Activated CD4-positive, CD25-positive, alpha-beta regulatory T cell treated with anti-CD3 and anti-CD28 coated beads, Interleukin-2, amount 50 U/mL, for 16 hours (primary cell): ENCODE measurements at places on chromosomes 1 and 21.

- DNase-seq = no peak
Observed at GRCh38 chr1:177413982-177414596, 243.3 kb downstream of the BRINP2 start.

GRCh38 chr1:227961651-227962466, 14.1 kb upstream of the WNT9A start:
- no peak for DNase-seq

- no peak for DNase-seq
Observed at GRCh38 chr1:108646265-108646647, 14.6 kb downstream of the HENMT1 start.

DNA sequence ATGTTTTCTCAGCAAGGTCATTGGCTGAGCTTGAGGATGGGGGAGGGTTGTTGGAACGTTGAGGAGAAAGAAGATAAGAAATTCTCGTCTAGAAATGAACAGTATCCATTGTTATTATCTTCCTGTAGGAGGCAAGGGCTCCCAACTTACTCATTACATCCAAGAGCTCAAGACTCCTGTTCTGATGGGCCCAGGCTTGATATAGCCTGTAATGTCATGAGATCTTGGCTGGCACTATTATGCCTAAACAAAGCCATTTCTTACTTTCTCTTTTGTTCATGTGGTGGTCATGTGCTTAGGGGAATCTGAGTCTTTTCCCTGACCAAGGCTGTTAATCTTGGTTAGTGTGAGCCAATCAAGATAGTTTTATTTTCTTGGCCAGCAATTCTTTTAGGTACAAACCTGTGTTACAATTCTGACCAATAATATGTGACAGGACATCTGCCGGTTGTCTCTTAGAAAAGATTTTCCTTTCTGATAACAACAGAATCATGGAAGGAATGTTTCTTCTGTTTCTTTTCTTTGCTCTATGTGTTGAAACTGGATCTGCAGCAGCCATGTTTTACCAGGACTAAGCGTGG, 15.2 kb upstream of the IGSF3 start:
- DNase-seq = no peak

- no peak for DNase-seq
Observed at GRCh38 chr1:96538883-96539282, 182.7 kb upstream of the PTBP2 start.

GRCh38 chr1:6554031-6554906, at the start of gene NOL9:
Gene NOL9 (minus strand): TSS chr1:6554513. CDS start chr1:6554502, 11 bp downstream.
- DNase-seq = peak; percentile 88

DNA sequence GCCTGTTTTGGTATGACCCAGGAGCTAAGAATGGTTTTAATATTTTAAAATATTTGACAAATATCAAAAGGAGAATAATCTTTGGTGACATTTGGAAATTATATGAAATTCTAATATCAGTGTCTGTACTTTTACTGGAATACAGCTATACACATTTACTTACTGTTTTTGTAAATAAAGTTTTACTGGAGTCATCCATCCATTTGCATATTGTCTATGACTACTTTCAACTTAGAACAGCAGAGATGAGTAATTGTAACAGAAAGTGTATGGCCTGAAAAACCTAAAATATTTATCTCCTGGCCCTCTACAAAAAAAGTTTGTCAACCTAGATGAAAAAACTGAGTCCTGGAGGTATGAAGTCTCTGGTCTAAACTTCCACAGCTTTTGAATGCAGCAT, 5.8 kb upstream of the MAP3K7CL start:
- DNase-seq = no peak

GRCh38 chr1:180246579-180246978, 16.5 kb downstream of the LHX4 start:
- DNase-seq = no peak

GRCh38 chr1:29900712-29901111, 664.4 kb downstream of the PTPRU start:
- no peak for DNase-seq

DNA sequence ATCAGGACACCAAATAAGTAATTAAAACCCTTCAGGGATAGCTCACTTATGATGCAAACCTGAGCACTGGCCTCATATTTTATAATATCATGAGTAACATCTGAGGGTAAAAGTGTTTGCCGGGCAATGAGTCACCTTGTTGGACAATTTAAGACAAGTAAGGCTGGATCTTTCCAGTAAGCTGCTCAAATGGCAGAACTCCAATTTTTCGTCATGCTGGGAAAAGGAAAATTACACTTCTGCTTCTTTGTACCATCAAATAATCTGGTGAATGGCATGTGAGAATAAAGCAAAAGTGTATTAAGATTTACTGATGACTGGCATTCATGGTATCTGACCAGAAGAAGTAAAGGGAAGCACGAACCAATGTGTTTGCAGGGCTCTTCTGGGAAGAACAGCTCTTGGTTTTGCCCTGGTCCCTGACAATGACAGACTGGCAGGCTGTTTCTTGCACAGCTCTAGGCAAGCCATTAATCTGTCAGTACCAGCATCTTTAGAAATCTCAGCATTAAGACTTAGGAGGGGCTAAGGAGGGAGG, 392.2 kb downstream of the VAV3 start:
- no peak for DNase-seq

DNA sequence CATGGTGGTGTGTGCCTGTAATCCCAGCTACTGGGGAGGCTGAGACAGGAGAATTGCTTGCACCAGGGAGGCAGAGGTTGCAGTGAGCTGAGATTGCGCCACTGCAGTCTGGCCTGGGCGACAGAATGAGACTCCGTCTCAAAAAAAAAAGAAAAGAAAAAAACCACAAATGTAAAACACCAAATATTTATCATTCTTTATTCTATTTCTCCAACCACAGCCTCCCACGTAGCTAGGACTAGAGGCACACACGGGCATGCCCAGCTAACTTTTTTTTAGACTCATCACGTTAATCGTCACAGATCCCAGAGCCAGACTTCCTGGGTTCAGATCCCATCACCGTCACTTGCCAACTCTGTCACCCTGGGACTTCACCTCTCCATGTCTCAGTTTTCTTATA, 13.5 kb downstream of the DNAJC16 start:
- DNase-seq = no peak

GRCh38 chr1:193111641-193112090, 6.5 kb upstream of the GLRX2 start:
- no peak for DNase-seq

DNA sequence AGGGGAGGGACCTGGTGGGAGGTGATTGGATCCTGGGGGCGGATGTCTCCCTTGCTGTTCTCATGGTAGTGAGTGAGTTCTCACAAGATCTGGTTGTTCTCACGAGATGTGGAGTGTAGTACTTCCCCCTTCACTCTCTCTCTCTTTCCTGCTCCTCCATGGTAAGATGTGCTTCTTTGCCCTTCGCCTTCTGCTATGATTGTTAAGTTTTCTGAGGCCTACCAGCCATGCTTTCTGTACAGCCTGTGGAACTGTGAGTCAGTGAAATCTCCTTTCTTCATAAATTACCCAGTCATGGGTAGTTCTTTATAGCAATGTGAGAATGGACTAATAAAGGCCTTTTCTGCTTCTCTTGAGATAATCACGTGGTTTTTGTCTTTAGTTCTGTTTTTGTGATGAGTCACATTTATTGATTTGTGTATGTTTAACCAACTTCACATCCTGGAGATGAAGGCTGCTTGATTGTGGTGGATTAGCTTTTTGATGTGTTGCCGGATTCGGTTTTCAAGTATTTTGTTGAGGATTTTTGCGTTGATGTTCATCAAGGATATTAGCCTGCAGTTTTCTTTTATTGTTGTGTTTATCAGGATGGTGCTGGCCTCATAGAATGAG, 45.5 kb downstream of the RABGAP1L start:
- DNase-seq = no peak

- no peak for DNase-seq
Observed at GRCh38 chr1:53270873-53271272, 32.6 kb upstream of the MAGOH start.

GRCh38 chr1:116328671-116329070, 44.4 kb upstream of the ATP1A1 start:
- DNase-seq = no peak

DNA sequence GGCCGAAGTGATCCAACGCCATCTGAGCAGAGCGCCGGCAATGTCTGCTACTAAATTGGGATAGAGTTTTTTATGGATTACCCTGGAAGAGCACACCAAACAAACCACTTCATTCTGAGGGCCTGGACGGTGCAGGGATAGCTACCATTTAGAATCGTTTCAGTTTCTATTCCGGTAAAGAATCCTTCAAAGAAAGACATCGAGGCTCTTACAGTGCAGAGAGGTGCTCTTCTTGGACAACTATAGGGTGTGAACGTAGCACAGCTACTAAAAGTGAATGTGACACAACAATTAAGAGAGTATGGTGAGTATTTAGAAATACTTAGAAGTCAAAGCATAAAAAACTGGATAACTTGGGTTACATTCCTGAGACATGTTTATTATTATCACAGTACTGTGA, 16.1 kb downstream of the HIVEP3 start:
- no peak for DNase-seq

DNA sequence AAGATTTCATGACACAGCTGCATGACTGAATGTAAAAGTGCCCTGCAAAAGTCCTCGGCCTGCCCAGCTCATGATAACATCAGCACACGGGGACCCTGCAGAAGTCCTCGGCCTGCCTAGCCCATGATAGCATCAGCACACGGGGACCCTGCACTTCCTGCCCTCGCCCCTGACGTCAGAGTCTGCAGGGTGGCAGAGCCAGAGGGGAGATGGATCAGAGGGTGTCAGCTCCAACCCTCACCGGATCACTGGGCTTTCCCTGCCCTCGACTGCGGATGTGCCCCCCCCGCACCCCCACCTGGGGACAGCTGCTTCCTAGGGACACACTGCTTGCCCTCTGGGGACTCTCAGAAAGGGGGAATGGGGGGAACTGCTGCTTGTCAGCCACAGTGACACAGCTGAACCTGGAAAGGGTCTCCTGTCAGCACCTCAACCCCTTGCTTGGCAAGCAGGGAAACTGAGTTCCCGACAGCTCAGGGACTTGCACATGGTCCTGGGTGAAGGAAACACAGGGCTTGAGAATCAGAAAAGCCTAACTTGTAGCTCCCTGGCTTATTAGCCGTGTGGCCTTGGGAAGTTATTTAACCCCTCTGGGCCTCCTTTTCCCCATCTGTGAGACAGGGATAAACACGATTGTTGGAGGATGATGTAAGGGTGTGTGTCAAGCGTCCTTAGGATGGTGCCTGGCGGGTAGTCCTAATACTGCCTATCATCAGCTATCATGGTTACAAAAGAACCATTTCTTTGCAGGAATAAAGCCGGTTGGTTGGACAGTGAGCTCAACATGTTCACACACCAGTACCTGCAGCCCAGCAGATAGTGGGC, 8.3 kb upstream of the MIIP start:
- DNase-seq = no peak

- no peak for DNase-seq
Observed at GRCh38 chr1:2031546-2032540, 12.7 kb downstream of the GABRD start.

GRCh38 chr1:119806489-119806888, 4.8 kb downstream of the REG4 start:
- no peak for DNase-seq

DNA sequence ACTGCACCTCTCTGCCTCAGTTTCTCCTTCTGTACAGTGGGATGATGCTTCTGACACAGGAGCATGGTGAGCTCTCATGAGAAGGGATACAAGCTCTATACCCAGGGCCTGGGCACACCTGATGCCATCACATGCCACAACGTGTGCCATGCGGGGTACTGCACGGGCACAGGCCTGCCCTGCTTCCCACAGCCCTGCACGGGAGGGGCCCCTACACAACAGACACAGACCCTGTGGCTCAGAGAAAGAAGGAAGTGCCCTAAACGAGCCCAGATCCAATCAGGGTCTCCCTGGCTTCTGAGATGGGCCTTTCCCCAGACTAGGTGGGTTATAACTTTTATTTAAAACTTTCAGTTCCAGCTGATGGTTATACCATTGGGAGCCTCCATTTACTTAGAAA, 24.6 kb downstream of the C2CD2 start:
- no peak for DNase-seq

DNA sequence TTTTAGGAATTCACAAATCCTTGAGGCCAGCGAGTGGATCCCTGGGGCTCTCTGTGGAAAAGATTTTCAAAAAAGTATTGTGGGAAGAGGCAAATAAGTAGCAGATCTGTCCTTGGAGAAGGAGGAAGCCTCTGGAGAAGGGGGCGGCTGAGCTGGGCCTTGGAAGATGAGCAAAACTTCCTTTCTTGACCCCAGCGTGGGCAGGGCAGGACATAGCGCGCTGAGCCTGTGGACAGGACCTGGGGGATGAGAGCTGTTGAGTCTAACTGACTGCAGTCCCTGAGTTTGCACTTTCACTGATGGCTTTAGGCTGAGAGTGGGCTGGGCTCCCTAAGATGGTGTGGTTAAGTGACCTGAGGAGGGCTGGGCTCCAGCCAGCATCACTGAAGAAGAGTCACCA, 170.2 kb upstream of the GALNT2 start:
- DNase-seq = no peak

GRCh38 chr1:210582205-210582970, 253.7 kb downstream of the HHAT start:
- no peak for DNase-seq

DNA sequence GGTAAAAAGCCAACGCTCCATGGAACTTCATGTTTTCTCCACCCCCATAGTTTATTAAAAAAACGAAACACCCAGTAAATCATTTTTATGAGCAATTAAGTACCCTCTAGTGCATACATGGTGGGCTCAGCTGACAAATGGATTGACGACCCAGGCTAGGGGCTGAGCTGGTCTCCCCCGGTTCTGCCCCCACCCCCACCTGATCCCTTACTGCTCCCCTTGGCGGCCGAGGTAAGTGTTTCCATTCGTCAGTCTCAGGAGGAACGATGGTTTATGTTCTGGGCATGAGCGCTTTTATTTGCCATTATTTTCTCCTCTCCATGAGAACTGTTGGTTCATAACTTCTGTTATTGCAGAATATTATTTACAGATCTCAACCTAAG, 233.9 kb upstream of the C1orf174 start:
- DNase-seq = no peak

DNA sequence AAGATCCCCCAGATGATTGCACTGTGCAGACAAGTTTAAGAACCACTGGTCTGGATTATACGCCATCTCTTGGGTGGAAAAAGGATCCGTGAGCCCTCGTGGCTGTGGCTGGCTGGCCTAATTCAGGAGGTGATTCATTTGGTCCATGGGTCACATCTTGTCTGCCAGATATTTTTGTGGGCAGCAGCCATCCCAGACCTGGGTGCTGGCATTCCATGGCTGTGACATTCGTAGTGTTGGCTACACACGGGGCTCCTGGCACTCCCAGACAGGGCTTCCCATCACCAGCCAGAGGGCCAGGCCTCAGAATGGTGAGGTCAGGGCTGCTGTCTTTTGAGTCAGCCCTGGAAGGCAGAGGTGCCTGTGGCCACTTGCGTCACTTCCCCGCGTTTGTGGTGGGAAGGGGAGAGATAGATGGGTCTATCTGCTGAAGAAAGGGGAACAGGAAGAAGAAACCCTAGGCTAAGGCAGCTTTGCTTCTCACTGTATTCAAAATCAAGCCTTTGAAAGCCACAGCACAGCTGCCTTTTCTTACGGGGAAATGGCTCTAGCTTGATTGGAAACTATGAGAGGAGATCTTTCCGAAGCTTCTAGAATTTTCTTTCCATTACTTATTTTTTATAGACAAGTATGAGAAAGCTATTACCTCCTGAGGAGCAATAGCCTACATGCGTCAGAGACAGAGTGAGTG, 32.4 kb downstream of the EIF2D start:
- peak; percentile 66 for DNase-seq

- DNase-seq = no peak
Observed at GRCh38 chr1:117124661-117125060, 3.1 kb upstream of the TRIM45 start.
